ENCODE measurements at places on chromosomes 3 and 15. TPM values are rescaled to one million over a fixed set of nuclear protein-coding genes. Genes with fewer than 3 reads are reported as not detected.

Gene ZNF445
- total RNA-seq, result 3.0 TPM

Gene CPB1
- total RNA-seq, result not detected

Gene RPL4
- total RNA-seq, result 3,484 TPM

Gene UBE2E2
- 119 TPM for total RNA-seq

Gene SKOR1
- 0.19 TPM for total RNA-seq

Gene MSL2
- total RNA-seq, result 8.7 TPM

Gene NR2F2
- 9.0 TPM for total RNA-seq

Gene GOLGA8R
- total RNA-seq, result 0.60 TPM

Gene SEMA6D
- 0.49 TPM for total RNA-seq

Gene CTXN2
- not detected for total RNA-seq

Gene LAMB2
- 112 TPM for total RNA-seq

Gene CFAP91
- not detected for total RNA-seq

Gene GOLGA8N
- total RNA-seq, result 1.4 TPM

Gene TFRC
- total RNA-seq, result 177 TPM

Gene GABRA5
- not detected for total RNA-seq

Gene RETNLB
- total RNA-seq, result not detected

Gene ZSCAN29
- 12.8 TPM for total RNA-seq

Gene IL16
- total RNA-seq, result 0.42 TPM

Gene TPRG1
- total RNA-seq, result 2.8 TPM

Gene TGM4
- 0.33 TPM for total RNA-seq

Gene TM4SF4
- not detected for total RNA-seq

Gene DLG1
- 63.0 TPM for total RNA-seq

Gene UBE2Q2
- total RNA-seq, result 23.6 TPM

Gene LRRC34
- total RNA-seq, result 0.85 TPM

Gene SCG5
- 1.3 TPM for total RNA-seq

Gene TTC14
- 9.9 TPM for total RNA-seq

Gene PODXL2
- 13.5 TPM for total RNA-seq

Gene SATB1
- 2.1 TPM for total RNA-seq

Gene SI
- total RNA-seq, result not detected

Gene GOLGA6L2
- total RNA-seq, result not detected

Gene STRIT1
- total RNA-seq, result not detected

Gene PRTG
- total RNA-seq, result not detected

Gene CHRNA5
- total RNA-seq, result 6.4 TPM

Gene CYP19A1
- not detected for total RNA-seq

Gene ZDHHC23
- 2.3 TPM for total RNA-seq

Gene GPR171
- not detected for total RNA-seq

Gene SIDT1
- 1.4 TPM for total RNA-seq

Gene ZMYND10
- total RNA-seq, result 1.1 TPM

Gene LOXL1
- total RNA-seq, result 12.1 TPM

Gene CDHR4
- not detected for total RNA-seq

Gene NOX5
- not detected for total RNA-seq

Gene REC114
- total RNA-seq, result not detected

Gene GOLGA6L24
- total RNA-seq, result not detected

Gene GABRB3
- 0.51 TPM for total RNA-seq

Gene RBP2
- not detected for total RNA-seq

Gene CHRM5
- not detected for total RNA-seq

Data from airway epithelial cell (primary cell).